ENCODE measurements at places on chromosomes 3 and 15. TPM values are rescaled to one million over a fixed set of nuclear protein-coding genes. Genes with fewer than 3 reads are reported as not detected.
A peak's percentile ranks its signal among the peaks of the same experiment; 100 is the strongest.

DNA sequence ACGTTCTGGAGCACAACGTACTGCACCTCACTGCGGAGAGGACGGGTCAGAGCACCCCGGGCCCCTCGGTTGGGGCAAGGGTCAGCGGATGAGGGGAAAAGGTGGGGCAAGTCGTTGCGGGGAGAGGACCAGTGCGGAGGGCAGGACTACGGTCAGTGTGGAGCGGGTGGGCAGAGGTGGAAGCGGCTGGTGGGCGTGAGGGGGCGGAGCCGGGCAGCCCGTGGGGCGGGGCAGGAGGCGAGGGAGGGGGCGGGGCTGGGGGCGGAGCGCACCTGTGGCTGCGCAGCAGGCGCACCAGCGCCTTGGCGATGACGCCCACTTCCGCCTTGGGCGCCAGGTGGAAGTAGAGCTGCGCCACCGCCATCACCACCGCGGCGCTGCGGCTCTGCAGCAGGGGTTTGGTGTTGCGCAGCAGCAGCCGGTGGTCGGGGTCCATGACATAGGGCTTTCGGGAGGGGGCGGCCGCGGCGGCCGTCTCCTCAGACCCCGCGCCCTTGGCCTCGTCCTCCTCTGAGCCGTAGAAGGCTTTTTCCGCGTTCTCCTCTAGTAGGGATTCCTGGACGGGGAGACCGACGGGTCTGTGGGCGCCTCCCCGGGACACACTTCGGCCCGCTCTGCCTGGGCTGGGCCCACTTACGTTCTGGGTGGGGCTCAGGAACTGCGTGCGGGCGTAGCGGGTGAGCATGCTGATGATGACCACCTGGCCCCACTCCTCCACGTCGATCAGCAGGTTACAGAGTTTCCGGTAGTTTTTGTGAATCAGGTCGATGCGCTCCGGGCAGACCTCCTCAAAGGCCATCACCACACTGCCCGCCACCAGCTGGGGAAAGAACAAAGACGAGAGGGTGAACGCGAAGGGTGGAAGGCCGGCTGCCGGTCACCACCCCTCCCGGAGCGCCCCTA is 29.2 kb downstream of the AP3B2 start:
- DNase-seq = no peak

Gene GPR27
- total RNA-seq = 3.7 TPM

Gene USF3
- 12.7 TPM for total RNA-seq

DNA sequence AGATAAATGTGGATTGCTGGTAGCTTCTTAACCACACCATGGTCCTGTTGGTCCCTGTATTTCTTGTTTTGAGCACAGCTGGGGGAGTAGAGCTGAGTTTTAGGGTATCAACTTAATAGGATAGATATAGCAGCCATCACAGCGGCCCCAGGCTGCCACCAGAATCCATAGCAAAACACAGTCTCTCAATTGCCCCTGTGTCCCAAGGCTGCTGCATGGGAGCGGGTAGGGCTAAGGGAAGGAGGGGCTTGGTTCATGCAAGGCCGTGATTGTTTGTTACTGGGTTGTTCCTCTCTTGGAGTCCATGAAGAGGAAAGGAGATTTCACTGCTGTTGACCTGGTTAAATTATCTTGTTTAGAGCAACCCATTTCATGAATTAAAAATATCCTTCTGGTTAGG is 22.1 kb downstream of the ARNT2 start:
- no peak for DNase-seq

- DNase-seq = no peak
These were observed 45.8 kb upstream of the GOLIM4 start for GRCh38 chr3:168141405-168141998.

DNA sequence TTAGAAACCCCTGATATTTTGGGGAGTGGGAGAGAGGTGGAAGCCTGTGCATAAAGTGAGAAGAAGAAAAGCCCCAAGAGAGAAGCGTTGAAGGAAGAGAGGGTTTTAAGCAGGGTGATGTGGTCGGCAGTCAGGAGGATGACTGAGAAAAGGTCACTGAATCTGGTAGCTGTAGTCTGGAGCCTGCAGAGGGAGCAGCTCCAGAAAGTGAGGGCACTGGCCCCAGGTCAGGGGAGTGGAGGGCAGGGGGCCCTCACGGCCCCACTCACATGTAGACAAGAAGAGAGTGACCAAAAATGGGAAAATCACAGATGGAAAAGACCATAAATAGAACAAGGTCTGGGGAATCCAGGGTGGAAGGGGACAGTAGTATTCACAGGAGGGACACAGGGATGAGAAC is 105.5 kb downstream of the RYK start:
- DNase-seq = no peak

DNA sequence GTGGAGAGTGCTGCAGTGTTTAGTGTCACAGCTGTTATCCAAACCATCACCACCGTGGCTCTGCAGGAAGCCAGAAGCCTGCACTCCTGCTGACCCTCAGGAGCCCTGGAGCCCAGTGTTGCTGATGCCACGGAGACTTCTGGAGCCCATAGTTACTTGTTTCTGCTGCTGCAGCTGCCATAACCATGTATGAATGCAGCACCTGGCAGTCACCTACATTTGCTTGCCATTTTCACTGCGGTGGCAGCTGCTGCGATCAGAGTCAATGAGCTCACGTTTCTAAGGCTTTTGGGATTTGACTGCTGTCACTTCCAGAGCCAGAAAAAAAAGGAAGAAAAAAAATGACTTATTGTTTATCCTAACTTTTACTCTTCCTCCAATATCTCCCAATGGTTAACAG is 299.2 kb upstream of the THRB start:
- DNase-seq = no peak

Gene GPR62
- total RNA-seq = not detected

DNA sequence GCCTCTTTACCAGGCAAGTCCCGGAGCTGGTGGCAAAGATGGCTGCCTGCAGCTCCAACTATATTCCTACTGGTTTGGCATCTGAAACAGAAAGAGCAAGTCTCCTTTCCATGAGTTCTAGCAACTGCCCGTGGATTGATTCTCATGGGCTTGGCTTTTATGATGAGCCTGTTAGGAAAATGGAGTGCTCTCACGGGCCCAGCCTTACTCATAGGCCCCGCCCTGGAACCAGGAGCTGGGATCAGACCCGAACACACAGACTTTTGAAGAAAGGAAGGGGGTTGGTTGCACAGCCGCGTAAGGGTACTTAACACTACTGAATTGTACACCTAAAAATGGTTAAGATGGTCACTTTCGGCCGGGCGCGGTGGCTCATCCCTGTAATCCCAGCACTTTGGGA is 2.9 kb downstream of the NRROS start:
- no peak for DNase-seq

DNA sequence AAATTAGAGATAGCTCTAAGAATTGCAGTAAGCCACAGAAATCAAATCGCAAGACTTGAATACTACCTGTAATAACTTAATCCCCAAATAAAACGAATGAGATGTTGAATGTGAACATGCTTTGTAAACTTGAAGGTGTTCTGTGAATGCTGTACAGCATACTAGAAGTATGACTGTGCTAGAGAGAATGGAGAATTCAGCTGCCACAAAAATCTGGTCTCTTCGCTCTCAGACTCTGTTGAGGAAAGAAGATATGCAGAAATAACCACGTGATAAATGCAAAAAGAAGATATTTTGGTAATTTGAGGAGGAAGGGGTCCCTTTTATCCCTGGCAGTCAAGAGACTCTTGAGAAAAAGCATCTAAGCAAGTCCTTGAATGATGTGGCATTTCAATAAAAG is 37.3 kb downstream of the ZBTB38 start:
- DNase-seq = no peak

Gene COLQ
- total RNA-seq = 2.2 TPM

DNA sequence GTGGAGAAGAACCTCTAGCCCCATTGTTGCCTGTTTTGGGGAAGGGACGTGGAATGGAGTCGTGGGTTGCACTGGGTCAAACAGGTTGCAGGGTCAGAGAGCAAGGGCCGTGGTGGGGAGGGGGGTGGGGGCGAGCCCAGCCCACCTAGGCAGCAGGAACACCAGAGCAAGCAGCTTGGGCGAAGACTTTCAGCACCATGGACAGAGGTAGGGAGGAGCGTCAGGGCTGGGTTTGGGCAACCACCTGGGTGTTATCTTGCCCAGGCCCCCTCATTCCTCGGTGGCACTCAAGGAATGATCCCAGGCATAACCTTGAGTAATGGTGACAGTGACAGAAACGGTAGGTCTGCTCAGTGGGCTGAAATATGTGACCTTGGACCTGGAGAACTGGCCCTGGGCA is 45.9 kb upstream of the TMEM115 start:
- DNase-seq = no peak

Gene KCNMB2
- 2.6 TPM for total RNA-seq

GRCh38 chr15:47609693-47610092 is 107.6 kb upstream of the SEMA6D start:
- DNase-seq = no peak

GRCh38 chr3:126955004-126955790 is 27.7 kb upstream of the PLXNA1 start:
- DNase-seq = no peak

DNA sequence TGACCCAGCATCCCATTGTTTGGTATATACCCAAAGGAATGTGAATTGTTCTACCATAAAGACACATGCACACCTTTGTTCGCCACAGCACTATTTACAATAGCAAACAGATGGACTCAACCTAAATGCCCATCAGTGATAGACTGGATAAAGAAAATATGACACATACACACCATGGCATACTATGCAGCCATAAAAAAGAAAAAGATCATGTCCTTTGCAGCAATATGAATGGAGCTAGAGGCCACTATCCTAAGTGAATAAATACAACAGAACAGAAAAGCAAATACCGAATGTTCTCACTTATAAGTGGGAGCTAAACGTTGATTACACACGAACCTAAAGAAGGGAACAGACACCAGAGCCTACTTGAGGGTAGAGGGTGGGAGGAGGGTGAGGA is 11.4 kb upstream of the USF3 start:
- DNase-seq = no peak

DNA sequence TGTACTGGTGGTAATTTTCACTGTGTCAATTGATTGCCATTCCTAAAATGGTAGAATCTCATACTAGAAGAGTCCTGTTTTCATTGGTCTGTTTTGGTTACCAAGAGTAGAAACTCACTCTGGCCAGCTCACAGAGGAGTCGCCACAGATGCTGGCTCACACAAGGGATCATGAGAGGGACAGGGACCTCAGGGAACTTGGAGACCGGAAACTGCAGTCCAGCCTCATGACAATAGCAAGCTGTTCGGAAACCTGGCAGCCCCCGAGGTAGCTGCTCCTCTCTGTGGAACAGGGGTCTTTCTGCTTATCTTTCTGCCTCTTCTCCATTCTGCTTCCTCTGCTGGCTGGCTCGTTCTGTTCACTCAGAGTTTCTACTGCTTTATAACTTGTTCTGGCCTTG is 192.9 kb downstream of the PLCL2 start:
- DNase-seq = peak; percentile 54

- no peak for DNase-seq
These were observed 33.4 kb upstream of the RAB6B start for GRCh38 chr3:133928903-133929607.

- DNase-seq = no peak
These were observed 97.2 kb downstream of the CLDN1 start for GRCh38 chr3:190224863-190225692.

Gene IL17RC
- total RNA-seq = 33.2 TPM

GRCh38 chr3:58565621-58566397 is 11.4 kb downstream of the FAM107A start:
- DNase-seq = no peak

DNA sequence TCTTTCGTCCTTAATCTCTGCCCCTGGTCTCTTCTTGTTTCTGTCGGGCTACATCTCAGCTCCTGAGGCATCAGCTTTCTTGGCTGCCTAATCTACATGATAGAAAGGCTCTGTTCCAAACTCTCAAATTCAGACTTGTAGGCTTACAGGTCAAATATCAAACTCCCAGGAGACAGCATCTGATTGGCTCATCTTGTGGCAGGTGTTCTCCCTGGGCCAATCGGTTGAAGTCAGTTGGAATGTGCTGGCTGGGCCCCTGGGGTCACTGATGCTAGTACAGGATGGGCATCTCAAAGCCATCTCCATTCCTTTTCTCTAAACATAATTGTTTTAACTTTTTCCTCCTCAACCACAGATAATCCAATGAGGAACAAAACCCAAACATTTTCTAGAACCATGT is 198.7 kb downstream of the CNTN3 start:
- DNase-seq = no peak

GRCh38 chr3:171775943-171776342 is 34.3 kb downstream of the PLD1 start:
- no peak for DNase-seq

DNA sequence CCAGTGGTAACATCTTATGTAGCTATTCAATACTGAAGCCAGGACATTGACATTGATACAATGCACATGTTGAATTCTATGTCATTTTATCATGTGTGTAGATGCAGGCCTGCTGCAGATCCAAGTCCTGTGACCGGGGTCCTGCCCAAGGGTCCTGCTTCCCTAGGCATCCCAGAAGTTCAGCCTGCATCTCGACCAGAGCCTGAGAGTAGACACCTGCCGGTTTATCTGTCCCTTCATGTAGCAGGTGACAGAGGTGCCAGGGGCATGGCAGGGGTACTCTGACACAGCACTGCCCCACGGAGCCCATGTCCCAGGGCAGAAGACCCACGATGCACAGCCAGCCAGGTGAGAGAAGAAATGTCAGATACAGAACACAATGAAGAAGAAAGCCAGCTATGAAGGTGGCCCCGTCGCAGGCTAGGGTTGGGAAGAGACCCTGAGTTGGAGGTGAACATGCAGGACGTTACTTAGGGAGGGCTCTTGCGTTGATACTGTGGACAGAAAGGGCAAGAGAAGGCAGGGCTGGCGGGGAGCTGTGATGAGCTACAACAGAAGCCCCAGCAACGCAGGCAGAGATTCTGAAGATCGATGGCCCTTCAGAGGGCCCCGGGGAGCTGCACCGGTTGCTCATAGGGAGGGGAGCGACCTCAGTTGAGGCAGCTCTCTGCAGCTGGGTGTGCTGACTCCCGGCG is 51.0 kb downstream of the TPRA1 start:
- DNase-seq = no peak

Gene CLSTN2
- total RNA-seq = 7.8 TPM

- no peak for DNase-seq
These were observed 30.4 kb downstream of the EFHB start for GRCh38 chr3:19903649-19904048.

DNA sequence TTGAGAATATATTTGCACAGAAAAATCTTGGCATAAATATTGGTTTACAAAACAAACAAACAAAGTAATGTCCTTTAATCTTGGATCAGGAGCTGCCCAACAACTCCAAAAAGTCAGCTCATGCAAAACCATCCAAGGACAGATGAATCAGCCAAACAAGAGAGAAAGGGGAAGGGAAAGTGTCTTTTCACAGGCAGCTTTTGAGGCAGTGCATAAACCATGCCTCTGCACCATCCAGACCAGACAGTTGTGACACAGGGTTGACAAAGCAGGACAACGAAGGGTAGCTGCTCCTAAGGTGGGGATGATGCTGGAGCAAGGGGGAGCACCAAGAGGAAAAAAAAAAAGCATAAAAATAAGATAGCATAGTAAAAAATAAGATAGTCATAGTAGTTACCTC is 8.7 kb downstream of the CD86 start:
- no peak for DNase-seq

DNA sequence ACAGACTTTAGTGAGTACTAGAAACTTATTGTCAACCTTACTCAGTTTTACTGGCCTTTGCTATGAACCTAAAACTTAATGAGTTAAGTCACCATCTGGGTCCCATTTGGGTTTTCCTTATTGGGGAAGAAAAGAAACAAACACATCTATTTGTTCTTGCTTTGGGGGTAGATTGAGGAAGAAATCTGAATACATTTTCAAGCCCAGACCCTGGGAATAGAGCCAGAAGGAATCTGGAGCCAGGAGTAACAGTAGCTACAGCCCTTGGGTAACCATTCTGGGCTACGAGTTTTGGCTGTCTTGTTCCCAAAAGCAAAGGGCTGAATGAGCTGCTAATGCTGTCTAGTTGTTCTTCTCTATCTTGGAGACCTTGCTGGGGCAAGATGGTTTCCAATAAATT is 16.5 kb downstream of the SLC12A1 start:
- DNase-seq = no peak
